ENCODE measurements at places on chromosomes 4 and X.
A peak's percentile ranks its signal among the peaks of the same experiment; 100 is the strongest.

DNA sequence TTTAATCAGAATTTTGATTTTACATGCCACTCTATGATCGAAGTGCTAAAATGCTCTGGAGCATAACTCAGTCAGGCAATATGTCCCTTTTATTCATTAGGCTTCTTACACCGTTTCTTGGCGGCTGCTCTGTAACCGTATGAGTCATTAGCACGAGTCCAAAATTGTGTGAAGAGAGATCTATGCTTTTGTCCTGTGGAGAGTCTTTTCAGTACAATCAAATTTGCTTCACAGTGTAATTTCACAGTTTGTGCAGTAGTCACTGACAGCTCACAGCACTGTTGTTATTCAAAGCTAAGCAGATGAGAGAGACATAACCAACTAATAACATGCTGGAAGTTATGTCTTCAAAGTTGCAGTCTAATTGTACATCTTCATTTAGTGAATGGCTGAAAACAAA lies 167.8 kb downstream of the PCDH10 start:
- no peak for DNase-seq

DNA sequence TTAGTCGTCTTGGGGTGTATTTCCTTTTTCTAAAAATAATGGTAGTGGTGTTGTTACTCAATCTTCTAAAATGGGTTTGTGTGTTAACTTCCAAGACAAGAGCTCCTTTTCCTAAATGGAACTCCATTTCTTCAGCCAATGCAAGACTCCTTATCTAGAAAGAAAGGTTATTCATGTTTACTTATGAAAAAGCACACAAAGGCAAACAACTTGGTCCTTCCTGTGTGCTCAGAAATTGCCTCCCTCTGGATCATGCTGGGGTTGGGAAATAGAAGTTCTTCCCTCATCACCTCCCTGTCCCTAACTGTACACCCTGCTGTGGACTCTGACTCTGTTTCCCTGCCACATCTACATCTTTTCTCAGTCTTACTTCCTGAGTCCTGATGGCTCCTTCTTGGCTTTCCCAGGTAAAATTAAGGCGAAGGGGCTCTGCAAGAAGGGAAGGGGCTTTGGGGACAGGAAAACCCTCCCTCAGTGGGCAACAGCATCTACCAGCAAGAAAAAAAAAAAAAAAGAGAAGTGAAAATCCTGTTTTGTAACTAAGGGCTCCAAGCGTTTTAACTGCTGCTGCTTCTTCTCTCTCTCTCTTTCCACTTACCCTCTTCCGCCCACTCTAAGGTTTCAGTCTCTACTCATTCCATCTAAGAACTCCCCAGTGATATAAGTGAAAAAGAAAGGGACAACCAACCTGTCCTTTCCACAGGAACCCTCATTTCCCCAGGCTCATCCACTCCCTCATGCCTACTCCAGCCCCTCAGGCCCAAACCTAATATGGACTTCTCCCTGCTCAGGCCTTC lies 19.8 kb upstream of the TASL start:
- no peak for DNase-seq

DNA sequence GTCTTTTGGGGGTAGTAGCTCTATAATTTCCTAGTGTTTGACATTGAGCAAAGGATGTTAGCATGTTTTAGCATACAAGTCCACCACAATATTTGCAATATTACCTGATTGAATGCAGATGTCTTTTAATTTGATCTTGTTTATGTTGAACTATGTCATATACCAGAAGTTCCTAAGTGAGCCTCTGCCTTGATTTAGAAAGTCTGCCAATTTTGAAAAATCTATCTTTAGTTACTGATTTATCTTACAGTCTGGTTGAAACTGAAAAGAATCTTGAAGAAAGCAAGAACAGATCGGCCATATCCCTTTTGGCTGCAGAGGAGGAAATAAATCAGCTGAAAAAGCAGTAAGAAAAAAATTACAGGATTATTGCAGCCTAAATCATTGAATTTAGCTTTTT lies 18.5 kb downstream of the SPATA18 start:
- no peak for DNase-seq

GRCh38 chr4:90456891-90457290 lies 329.7 kb downstream of the CCSER1 start:
- DNase-seq = no peak

- DNase-seq = no peak
Observed at GRCh38 chrX:53089224-53089842, 4.6 kb upstream of the KANTR start.

- DNase-seq = no peak
Observed at GRCh38 chr4:40940317-40940741, 190.6 kb downstream of the NSUN7 start.

DNA sequence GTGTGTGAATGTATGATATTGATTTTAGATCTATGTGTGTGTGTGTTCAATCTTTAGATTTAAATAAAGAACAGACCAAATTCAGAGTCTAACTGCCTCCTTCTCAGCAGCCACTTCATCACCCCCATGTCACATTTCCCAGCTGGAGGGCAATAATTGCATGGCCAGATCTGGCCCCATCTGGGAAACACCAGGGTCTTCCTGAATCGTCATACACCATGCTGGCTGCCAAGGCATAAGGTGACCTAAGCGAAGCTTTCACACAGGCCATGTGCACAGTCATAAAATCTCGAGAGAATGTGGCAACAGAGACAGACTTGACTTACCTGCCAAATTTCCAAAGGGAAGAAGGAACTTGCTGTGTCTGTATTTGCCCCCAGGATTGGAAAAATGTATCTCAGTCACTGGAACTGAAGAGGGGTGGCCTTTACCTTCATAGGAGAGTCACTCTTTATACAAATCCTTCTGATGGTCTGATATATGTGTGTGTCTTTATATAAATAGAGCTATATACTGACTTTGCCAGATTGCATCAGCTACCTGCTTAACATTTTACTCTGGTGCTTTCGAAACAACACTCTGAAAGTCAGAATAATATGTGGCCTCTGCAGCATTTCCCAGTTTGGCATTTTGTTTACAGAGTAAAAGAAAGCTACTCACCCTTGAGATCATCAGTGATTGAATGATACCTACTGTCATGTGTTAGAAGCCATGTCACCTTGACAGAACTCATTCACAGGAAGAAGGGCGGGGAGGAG lies at the start of gene PLAC1:
Gene PLAC1, minus strand, starts transcription at position 470 of the 758 bp plus-strand sequence. CDS start 91,789 bp downstream, outside the sequence.
- DNase-seq = no peak

DNA sequence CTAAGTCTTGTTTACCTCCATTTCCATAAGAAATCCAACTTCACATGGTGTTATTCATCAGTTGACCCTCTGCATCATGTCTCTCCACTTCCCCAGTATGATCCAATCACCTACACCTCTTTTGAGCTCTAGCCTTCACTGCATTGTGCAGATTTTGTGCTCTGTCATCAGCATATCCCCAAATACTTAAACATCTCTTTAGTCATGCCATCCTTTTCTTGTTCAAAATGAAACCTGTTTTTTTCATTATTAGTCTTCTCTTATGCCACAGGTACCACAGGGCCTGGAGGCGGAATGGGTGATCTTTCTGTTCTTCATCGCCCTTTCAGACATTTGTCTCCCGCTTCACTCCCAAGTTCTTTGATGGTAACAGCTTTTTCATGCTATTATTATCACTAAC lies 382.7 kb upstream of the GALNTL6 start:
- DNase-seq = no peak

GRCh38 chrX:152917656-152918579 lies 20.1 kb downstream of the ZNF185 start:
- no peak for DNase-seq

GRCh38 chr4:113146876-113147358 lies 97.5 kb downstream of the ANK2 start:
- DNase-seq = no peak

DNA sequence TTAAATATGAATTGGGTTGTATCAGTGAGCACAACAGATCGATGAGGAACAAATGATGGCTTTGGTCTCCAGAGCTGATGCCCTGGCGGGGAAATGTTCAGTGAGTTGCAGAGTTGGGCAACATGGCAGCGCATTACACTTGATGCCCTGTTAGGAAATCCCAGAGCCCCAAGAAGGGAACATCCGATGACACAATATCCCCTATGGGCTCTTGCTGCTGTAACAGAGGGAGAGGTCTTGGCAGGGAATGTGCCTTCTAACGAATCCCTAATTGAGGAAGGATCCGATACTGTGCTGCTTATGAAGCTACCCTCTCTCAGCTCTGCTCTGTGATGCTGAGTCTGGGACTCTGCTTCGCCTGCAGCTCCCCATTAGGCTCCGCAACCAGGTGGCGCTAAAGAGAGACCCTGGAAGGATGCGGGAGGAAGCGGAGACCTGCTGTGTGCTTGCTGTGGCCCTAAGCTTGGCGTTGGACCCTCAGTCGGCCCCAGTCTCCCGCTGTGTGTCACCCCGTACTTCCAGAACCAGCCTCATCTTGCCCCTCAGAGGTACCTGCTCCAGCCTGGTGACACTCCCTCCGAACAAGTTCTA lies 38.9 kb downstream of the PDHA1 start:
- peak; percentile 57 for DNase-seq

GRCh38 chr4:23368081-23368697 lies 521.7 kb downstream of the PPARGC1A start:
- peak; percentile 63 for DNase-seq

GRCh38 chr4:81694176-81694913 lies 222.6 kb upstream of the RASGEF1B start:
- no peak for DNase-seq

DNA sequence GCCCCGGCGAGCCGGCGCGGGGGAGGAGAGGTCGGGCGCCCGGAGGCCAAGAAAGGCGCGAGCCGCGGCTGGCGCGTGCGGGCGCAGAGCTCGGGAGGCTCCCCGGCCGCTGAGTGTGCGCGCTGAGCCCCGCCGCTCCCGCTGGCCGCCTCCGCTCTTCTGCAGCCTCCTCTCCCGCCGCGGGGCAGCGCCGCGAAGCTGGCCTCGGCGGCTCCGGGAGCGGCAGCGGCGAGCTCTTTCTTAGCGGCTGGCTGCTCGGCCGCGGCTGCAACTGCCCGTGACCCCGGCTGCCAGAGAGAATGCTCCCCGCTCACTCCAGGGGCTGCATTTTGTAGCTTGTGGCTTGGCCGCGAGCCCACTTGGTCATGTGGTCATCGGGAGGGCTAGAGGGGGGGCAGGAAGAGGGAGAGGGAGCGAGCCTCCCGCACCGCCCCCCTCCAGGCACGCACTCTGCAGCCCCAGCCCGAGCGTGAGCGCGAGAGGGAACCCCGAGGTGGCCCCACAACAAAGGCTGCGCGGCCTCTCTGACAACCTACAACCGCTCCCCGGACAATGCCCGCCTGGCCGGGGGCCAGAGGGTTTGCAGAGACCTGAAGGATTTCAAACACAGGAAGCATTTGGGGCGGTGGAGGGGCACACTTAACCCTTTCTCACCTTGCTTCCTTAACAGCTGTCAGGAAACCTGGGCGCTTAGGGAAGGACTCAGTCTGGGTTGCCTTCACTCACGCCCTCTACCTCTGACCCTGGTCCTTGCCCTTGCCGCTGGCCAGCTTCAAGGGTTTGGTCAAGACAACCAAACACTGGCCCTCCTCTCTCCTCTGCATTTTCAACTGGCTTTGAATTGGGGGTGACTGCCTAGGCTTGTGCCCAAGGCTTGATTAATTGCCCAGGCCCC lies at the start of gene APLN:
Gene APLN, minus strand, starts transcription at position 305 of the 895 bp plus-strand sequence. CDS start 326 bp downstream, outside the sequence.
- DNase-seq = peak; percentile 52

- DNase-seq = no peak
Observed at GRCh38 chr4:27720010-27720766, 859.5 kb downstream of the STIM2 start.

DNA sequence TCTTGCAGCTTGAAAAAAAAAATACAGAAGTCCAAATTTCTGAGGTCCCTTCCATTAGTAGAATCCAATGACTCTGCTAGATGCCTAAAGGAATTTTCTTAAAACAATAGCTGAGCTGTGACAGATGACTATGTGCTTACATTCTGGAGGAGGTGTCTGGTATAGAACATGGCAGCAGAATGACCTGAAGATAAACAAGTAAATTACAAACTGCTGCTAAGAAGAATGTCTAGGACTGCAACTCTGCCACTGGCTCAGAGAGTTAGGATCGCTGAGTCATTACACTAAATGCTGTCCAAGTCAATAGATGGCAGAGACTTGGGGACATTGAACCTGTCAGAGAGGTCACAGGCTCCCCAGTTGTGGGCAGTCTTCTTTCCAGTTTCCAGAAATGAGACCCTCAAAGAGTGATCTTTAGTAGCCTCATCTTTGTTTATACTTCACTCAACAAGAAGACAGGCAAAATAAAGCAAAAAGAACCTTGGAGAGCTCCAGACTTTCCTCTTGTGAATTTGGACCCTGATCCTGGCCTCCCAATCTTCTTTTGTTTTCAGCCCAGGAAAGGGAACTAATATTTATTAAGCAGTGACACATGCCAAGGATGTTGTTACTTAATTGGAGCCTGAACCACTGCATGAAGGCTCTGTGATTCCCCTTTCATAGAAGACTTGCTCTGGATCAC lies 56.4 kb upstream of the SCML1 start:
- no peak for DNase-seq

- no peak for DNase-seq
Observed at GRCh38 chrX:23749129-23749528, 6.1 kb upstream of the ACOT9 start.

GRCh38 chrX:97306771-97307470 lies 423.2 kb downstream of the RPA4 start:
- DNase-seq = no peak

DNA sequence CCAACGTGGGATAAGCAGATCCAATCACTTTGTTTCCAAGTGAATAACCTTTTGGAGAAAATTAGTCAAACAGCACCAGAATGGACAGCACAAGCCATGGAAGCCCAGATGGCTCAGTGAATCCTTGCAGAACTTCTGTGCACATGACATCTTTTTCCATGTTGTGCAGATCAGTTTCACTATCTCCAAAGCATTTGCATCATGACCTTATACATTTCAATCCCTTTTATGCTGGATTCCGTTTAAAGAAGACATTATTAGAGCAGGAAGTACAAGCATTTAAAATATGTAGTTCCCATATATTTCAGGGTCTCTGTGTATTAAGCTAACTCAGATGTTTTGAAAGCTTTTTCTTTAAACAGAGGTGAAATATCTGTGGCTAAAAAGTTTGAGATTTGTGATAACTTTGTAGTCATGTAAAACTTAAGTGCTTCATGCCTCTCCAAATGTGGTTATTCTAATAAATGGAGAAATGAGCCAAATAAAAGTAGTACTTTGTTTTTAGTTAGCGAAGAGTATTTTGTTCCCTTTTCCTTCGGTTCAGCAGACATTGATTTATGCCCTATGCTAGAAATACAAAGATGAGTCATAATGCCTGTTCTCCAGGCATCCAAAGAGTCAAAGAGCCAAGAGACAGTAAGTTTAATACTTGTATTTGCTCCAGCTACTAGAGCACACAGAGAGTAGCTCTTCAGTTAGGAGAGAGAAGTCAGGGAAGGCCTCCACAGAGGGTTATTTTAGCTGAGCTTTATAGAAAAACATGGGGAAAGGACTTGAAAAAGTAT lies 39.0 kb downstream of the PLAC8 start:
- DNase-seq = no peak

GRCh38 chr4:98352396-98352795 lies 91.2 kb downstream of the RAP1GDS1 start:
- no peak for DNase-seq
